ENCODE measurements at places on chromosomes 3 and 15.

DNA sequence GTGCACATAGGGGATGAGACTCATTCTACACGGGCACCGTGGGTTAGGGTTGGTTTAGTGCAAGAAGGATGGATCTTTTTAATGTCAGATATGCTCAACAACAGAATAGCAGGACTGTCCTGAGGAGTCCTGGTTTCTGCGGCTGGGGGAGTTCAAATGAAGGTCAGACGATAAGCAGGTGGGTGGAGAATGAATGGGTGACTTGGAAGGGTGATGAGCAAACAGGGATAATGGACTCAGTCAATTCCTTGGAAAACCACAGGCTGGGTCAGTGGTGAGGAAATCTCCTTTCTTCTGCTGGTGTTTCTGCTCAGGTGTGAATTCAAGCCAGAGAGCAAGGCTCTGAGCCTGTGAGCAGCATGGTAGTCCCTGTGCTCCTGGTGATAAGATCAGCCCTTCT lies 59.9 kb downstream of the MESD start:
- DNase-seq: no peak

DNA sequence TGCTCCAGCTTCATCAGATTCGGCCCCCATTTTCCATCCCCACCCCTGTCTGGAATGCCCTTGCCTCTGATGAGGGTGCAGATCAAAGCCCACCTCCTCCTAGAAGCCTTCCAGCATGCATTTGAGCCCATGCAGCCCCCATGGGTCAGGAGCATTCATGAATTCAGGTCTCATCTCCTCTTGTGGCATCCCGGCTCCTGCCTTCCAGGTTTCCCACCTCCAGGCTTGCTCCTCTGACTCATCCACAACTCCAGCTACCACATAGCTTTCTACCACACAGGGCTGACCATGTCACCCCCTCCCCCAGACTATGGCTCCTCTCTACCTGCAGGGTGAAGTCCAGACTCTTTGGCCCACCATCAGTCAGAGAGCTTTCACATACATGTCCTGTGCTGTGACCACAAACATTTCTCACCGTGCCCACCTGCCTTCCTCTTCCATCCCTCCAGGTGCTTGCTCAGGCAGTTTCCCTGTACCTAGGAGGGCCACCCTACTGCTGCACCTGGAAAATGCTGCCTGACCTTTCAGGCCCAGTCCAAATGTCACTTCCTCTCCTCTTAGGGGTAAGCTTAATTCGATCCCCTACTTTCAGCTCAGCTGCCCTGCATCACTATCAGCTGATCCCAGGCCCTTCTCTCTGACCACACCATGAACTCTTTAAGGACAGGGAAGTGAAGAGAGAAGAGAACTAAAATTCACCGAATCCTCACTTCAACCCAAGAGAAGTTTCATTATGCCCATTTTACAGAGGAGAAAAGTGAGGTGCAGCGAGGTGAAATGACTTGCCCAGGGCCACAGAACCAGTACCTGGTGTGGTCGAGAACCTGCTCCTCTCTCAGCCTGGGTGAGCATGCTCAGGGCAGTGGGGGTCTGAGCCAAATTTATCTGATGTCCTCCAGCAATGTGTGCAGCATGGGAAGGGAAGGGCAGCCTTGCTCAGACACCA lies 13.7 kb upstream of the FGD5 start:
- no peak for DNase-seq

- DNase-seq: peak; percentile 34
Observed at GRCh38 chr15:101675796-101676582, 23.8 kb upstream of the TM2D3 start.

- DNase-seq: no peak
Observed at GRCh38 chr15:73380661-73381060, 11.9 kb upstream of the HCN4 start.
